ENCODE measurements at places on chromosomes 13 and 19.

GRCh38 chr19:33606556-33606955 is 15.2 kb upstream of the CHST8 start:
- no peak for DNase-seq

- no peak for DNase-seq
These were observed 28.0 kb upstream of the UFM1 start for GRCh38 chr13:38321654-38322053.

- peak; percentile 24 for DNase-seq
These were observed at the start of gene CCDC70 for GRCh38 chr13:51861723-51862300. CCDC70 (plus strand) TSS chr13:51861969; CDS start chr13:51865412, 3,443 bp downstream.

DNA sequence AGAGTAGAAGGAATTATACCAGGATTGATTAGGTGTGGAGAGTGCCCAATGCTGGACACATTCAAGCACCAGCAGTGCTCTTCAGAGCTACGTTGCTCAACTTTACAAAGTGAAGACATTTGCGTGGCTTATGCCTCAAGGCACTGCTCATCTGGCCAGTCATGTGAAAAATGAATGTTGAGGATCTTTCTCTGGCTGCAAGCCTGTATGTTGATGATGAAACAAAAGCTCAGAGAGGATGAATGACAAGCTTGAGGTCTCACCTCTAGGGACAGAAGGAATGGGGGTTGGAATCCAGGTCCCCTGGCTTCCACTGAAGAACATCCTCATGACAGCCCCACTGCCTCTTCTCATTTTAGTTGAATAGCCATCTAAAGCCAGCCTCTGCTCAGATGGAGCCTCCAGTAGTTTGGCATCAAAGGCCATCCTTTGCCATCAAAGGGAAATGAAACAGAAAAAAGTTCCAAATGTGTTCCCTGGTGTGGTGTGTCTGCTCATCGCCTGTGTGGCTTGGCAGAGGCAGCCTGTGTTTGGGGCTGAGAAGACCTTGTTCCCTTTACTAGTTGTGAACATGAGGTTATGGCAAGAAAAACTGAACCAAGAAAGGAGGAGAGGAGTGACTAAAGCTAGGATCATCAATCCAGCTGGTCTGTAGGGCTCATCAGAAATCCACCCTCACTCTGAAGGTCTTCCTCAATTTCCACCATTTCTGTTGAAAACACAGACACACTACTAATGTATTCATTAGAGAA is 114.0 kb upstream of the KL start:
- DNase-seq, result no peak

DNA sequence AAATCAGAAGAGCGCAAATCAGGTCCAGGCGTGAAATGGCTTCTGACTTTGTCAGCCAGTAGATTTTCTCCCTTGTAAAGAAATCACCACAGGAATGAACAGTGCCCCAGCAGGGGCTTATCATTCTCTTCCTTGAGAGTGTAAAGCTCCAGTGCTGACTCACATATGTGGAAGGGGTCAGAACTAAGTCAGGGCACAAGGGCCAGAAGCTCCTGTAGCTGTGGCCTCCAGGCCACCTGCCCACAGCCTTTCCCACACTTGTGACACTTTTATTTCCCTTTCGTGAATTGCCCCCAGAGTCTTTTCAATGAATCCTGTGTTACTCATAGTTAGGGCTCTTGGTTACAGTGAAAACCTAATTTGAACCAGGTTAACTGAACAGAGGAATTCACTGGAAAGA is 99.6 kb downstream of the SUCLA2 start:
- DNase-seq, result no peak

DNA sequence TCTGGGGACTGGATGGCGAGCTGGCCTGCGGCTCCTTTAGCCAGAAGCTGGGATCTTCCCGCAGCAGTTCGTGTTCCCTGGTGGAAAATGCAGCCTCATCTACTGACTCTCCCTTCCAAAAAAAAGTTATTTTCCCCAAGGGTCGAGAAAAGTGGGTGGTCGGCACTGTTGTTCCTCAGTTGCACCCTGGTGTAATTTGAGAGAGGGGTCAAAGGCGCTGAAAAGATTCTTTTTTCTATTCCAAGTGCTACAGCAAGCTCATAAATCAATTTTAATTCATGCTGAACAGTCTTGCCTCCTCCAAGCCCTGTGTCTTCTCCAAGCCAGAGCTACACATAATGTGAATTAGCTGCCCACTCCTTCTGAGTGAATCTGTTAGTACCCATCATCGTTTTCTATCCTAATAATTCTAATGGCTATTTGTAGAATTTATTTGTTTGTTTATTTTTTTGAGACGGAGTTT is 774 bp downstream of the SLC25A15 start:
- no peak for DNase-seq

DNA sequence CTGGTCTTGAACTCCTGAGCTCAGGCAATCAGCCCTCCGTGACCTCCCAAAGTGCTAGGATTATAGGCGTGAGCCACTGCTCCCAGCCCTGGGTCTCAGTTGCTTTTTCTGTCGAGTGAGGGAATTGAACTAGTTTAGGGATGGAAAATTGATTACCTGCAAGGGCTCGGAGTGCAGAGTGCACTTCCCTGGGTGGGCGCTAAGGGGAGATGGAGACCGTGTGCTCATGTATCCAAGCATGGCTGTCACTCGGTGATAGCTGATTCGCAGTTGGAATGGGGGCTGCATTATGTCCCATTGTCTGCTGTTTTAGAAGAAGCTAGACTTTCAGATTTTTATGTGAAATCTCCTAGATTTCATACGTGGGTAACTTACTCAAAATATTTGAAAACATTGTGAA is 139.9 kb upstream of the RFC3 start:
- no peak for DNase-seq

DNA sequence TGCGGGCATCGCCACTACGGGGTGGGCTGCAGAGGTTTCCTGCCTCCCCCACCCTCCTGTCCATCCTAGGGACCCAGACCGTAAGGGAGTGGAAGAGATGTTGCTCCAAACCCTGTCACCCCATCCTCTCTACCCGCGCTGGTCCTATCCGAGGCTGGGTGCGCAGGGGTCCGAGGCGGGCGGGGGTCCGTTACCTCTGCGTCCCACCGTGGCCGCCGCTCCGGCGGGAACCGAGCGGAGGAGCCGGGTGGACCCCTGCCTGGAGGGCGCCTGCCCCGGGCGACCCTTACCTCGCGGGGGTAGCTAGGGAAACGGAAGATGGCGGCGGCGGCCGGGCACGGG is at the start of gene DGKH:
Gene DGKH (plus strand): TSS at position 307 of the 342 bp plus-strand sequence. CDS start 126 bp downstream, outside the sequence.
- DNase-seq, result peak; percentile 18

All from T-helper 2 cell treated with Interferon-gamma antibody and Interleukin-4, amounts not matched to agents 5 μg/mL and 100 μg/mL, for 36 hours (primary cell).